ENCODE measurements at places on chromosomes 11 and 22.

- DNase-seq, result no peak
These were observed 59.8 kb downstream of the C11orf91 start for GRCh38 chr11:33640730-33641371.

DNA sequence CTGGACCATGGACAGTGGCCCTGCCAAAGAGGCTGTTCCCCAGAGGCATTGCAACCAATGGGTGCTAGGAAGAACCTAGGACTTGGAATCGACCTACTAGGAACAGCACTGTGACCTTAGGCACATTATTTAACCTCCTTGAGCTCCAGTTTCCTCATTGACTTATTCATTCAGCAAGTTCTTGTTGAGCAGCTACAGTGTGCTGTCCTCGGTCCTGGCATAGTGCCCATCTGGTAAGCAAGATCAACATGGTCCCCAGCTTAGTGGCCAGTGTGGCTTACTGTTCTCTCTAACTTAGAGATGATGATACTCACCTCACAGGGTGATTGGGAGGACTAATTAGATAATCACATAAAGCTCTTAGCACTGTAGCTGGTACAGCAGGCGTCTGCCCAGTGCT, 8.2 kb downstream of the ABCG4 start:
- DNase-seq, result no peak

GRCh38 chr11:129950101-129951091, 52.2 kb downstream of the PRDM10 start:
- DNase-seq, result no peak

DNA sequence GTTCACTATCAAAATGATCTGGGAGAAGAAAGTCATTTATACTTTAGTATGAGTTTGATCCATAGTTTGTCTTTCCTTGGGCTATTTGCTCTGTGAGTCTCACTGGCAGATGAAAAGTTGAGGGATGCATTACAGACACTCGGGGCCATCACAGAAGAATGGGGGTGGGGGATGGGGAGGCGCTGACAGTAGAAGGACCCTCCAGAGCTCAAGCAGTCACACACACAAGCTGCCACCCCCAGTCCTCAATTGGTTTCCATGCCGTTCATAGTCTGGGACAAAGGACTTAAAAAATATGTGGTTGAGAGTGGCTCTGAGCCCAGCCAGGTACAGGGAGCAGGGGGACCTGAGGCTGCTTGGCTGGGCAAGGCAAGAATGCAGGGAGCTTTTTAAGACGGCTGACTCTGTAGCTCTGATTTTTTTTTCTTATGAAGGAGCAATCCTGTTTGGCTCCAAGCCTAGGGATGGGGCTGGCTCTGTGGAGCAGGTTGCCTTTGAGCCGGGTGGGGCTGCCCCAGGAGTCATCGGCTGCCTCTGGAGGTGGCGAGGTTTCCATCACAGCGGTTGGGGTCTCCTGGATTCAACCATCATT, 13.3 kb upstream of the ANO1 start:
- no peak for DNase-seq

GRCh38 chr22:42959576-42960509, 55.1 kb downstream of the PACSIN2 start:
- DNase-seq, result peak; percentile 96

DNA sequence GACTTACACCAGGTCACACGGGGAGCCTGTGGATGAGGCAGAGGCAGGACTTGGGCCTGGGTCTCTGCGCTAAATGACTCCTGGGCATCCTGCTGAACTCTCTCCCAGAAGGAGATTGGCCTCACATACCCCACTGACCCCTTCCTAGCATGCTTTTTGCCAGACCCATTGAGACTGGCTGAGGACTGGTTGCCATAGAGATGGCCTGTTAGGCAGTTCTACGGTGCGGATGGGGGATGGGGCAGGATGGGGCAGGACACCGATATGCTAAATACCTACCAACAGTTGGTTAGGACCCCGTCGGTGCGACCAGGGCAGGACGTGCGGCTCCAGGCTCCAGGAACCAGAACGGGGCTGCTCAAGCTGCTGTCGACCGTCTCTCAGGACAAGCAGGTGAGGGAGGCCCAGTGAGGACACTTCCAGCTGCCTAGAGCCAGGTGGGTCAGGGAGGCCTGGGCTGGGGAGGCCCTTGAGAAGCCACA, at the start of gene TSGA10IP:
Gene TSGA10IP (plus strand): TSS at position 51 of the 482 bp plus-strand sequence. CDS start 196 bp downstream, at position 247.
- no peak for DNase-seq

DNA sequence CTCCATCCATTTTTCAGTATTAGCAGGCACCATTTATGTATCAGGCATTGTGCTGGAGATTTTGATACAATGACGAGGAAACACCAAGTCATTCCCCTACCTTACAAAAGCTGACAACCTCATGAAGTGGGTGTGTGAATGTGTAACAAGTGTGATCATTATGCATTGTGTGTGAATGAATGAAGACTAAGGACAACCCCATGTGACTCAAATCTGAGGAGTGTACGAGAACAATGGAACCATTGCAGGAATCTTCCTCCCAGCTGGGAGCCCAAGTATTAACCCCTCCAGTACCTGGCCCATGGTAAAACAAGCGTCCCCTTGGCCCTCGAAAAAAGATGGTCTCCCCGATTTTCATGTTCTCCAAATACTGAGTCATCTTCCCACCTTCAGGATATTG, 4.4 kb downstream of the CYB5R2 start:
- no peak for DNase-seq
